RWPE1 (cell line): ENCODE measurements at places on chromosomes 2 and 18.

DNA sequence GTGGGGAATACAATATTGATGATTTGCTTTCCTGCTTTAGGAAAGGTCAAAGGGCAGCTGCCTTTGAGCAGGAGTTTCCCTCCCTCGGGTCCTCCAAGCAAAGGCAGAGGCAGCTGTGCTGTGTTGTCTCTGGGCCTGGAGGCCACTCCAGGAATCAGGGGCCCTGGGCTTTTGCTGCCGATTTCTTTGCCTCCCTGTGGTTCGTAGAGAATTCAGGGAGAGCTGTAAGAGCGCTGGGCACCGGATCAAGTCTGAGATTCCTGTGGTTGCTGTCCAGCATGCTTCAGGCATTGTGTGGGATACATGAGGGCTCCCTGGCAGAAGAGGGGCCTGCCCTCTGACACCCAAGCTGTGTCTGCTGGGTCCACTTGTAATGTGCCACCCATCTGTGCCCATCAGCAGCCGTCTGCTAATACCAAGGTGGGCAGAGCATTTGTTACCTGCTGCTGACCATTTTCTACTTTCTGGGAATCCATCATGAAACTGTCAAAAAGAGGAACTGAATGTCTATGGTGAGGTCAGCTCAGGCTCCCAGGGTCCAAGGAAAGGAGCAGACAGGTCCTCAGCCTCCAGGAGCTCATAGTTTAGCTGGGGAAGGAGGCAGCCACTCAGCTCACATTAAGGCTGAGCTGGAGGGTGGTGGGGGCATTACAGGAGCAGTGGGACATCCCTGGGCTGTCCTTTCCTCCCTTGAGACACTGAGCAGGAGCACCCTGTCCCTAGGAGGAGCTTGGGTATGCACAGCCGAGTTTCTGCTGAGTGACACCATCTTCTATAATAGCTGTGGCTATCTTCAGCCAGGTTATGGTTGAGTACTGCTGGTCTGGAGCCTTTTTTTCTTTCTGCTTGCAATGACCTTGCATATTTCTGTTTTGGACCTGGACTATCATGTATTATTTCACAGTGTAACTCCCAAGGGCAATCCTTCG, 68.5 kb downstream of the CTIF start:
- DNase-seq = no peak

DNA sequence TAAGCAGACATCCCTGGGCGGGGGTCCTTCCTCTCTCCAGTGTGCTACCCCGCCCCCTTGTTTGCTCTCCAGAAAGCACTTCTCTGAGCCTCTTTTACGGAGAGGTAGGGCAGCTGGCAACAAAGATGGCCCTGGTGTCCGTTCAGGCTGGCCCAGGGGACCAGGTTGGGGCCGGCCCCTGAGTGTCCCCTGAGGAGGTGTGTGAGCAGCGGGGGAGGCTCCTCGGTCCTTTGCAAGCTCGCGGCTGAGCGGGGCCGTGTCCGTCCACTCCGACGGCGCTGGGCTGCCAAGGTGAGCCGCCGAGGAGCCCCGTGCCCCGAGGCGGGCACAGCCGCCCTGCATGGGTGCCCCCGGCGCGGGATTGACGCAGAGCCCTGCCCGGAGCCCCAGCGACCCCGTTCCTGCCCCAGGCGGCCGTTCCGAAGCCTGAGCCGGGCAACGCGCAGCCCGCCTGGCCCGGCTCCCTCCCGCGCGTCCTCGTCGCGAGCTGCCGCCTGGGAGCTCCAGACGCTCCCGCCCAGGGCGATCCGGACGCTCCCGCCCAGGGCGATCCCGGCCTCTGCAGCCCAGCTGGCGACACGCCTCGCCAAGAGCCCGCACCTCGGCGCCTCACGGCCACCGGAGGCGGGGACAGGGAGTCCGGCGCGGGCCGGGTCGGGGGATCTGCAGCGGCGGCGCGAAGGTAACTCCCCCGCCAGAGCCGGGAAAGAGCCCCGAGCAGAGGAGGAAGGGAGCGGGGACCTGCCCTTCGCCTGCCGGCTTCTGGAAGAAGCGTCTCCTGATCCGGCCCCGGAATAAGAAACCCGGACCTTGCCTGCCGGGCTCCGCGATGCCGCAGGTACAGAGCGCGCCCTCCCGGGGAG, at the start of gene PROKR1:
PROKR1 (plus strand) TSS at position 569 of the 863 bp plus-strand sequence. CDS start 2,243 bp downstream, outside the sequence.
- DNase-seq = peak; percentile 21

DNA sequence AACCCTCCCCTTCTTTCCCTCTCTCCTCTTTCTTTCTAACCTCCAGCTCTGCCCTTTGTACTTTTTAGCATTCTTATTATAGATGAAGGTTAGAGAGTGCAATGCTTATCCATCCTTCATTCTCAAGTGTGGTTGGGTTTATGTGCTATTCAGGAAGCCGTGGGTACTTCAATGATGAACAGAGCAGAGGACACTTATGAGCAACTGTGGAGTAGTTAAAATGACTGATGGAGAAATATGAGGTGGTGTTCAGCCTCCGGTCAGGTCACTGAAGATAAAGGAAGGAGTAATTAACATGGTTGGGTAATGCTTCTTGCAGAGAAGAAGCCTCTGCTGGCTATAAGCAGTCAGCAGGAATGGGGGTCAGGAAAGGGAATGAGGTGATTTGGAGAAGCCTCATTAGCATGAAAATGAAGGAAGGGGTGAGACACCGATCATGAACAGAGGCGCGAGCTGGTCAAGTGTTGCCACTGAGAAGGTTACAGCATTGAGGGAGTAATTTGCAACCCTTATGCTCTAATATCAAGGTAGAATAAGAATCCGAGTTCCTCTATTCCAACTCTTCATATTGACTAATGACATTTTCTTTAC, 174.7 kb downstream of the LPIN1 start:
- DNase-seq = no peak

GRCh38 chr18:6039055-6039454, 143.7 kb upstream of the TMEM200C start:
- DNase-seq = no peak

GRCh38 chr2:141199711-141200110, 931.1 kb downstream of the LRP1B start:
- DNase-seq = no peak

DNA sequence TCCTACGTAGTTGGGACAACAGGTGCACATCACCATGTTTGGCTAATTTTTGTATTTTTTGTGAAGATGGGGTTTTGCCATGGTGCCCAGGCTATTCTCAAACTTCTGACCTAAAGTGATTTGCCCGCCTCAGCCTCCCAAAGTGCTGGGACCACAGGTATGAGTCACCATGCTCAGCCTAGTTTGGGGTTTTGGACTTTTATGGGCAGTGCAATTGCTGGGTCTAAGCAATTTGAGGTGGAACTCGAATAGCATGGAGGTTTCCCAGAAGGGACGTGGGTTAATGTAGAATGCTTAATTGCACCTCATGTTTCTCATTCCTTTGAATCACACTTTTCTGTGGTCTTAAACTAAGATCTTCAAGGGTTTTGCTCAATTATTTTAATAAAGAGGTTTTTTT, 102.3 kb upstream of the EPHA4 start:
- no peak for DNase-seq

GRCh38 chr2:74576211-74576862, 21.8 kb downstream of the DOK1 start:
- no peak for DNase-seq

GRCh38 chr18:80252136-80252535, 4.8 kb upstream of the PARD6G start:
- no peak for DNase-seq

DNA sequence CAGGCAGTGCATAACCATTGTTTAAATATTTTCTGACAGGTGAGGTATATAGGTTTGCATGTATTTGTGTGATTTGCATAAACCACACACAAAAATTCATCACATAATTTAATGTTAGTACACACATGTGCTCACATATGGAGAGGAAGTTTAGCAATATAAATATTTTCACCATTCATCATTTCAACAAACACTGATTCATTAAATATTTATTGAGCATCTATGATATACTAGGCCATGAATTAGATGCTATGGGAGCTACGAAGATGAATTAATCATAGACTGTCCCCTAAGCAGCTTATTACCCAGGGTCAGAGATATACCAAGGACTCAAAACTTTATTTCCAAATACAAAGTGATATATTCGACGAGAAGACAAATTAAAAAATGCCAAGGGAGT, 311.6 kb upstream of the PIK3C3 start:
- no peak for DNase-seq

- DNase-seq = no peak
Observed at GRCh38 chr2:41647468-41648050, 400.3 kb upstream of the PKDCC start.

DNA sequence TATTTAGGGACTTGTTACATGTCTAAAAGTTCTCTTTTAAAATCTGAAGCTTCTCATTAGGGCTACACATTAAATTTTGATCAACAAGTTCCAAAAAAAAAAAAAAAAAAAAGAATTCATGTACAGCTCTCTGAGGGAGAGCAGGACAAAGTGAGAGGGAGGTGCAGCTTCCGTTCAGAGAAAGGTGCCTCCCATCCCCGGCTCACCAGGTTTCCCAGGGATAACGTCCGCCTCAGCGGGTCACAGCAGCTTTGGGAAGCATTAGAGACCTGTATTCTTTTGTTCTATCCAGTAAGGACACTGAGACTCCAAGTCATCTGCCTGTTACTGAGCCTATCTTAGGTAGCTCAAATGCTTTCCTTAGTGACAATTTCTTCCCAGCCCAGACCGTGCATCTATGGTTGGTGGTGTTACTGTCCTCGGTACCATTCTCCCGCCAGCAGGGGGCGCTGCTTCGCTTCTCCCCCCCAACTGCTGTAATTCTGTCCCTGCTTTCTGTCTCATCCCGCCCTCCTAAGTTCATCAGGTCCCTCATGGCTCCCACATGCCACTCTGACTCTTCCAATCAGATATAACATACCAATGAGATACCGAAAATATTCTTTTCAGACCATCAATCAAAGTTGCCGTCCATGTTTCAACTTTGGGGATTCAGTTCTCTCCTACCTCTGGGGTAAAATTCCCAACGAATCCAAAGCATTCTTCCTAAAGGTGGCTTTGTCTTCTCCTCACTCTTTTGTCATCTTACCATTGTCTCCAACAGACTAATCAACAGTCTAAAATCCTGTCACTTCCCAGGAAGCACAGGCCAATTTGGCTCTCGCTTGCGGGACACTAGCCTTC, 466.5 kb downstream of the METTL4 start:
- DNase-seq = peak; percentile 56

DNA sequence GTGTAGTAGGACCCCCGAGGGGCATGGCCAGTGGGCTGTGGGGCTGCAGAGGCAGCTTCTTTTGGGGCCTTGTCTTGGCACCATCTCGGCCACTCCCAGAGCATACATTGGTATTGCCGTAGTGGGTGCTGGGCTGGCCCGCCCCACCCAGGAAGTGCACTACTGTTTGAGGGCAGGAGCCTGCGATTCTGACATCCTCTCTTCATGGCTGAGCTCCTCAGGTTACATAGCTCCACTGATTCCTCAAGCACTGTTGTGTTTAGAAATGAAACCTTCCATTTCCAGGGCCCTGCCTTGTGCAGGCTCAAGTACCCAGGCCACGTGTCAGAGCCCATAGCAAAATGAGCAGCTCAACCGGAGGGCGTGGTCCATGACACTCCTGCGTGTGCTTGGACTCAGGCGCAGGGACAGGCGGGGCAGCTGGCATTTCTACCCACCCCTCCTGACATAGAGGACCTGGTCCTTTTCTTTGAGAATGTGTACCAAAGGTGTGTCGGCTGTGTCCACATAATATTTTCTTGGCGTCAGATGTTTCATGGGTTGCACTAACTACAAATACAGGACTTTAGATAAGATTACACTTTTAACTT, 67.9 kb downstream of the DGKD start:
- DNase-seq = peak; percentile 41

GRCh38 chr2:23100406-23100805, 284.6 kb upstream of the KLHL29 start:
- no peak for DNase-seq

DNA sequence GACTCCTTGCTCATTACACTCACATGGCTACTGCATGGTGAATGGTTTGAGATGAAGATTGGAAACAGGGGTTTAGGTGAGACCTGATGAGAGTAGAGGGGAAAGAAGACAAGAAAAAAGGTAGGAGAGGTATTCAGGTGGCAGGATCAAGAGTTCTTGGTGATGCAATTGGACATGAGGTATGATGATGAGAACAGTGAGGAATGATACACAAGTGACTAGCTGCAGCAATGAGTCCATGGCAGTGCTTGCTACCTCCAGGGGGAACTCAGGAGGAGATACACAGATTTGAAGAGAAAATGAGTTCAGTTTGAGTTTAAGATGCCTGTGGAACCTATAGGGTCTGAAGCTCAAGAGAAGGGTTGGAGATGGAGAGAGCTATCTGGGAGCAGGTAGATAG, 62.1 kb upstream of the NFE2L2 start:
- no peak for DNase-seq

GRCh38 chr2:202932425-202933138, 20.5 kb downstream of the CARF start:
- DNase-seq = peak; percentile 60

DNA sequence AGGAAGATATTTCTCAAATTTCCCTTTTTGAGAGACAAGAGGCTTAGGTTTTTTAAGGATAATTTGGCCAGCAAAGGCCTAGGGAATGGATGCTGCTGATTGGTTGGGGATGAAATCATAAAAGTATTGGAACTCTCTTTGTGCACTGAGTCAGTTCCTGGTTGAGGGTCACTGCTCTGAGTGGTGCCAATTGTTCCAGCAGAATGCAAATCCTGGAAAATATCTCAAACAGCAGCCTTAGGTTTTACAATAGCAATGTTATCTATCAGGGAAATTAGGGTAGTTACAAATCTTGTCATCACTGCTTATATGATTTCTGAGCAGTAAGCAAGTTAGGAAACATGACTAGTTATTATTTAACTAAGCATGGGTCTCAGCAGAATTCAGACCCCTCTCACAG, 96.2 kb downstream of the RAD51AP2 start:
- DNase-seq = no peak

GRCh38 chr2:150873396-150873772, 385.9 kb upstream of the RND3 start:
- DNase-seq = no peak

DNA sequence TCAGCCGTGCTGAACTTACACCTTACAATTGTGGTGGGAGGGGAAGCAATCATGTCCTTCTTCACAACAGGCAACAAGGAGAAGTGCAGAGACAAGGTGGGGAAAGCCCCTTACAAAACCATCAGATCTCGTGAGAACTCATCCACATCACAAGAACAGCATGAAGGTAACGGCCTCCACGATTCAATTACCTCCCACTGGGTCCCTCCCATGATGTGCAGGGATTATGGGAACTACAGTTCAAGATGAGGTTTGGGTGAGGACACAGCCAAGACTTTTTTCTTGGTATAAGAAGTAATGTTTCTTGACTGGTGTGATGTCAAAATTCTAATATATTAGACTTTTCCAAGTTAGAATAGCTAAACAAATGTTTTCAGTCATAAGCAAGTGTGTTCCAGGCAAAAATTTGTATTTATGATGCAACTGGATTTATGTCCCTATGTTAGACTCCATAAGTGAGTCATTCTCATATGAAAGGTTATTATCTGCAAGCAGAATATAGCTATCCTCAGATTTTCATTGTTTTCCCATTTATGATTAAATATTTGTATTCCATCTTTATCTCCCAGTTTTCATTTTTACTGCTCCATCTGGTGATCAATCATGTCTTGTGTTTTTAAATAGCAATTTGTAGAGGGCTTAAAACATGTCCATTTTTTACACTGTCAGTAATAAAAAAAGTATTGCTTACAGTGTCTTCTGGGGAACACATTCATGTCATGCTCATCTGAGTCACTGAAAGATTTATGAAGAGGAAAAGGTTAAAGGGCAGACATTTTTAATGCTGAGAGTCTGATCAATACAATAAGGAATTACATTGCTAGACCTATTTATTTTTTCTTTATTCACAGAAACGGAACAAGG, 995.2 kb upstream of the CDH2 start:
- DNase-seq = no peak
